ENCODE measurements at places on chromosomes 4 and X.

DNA sequence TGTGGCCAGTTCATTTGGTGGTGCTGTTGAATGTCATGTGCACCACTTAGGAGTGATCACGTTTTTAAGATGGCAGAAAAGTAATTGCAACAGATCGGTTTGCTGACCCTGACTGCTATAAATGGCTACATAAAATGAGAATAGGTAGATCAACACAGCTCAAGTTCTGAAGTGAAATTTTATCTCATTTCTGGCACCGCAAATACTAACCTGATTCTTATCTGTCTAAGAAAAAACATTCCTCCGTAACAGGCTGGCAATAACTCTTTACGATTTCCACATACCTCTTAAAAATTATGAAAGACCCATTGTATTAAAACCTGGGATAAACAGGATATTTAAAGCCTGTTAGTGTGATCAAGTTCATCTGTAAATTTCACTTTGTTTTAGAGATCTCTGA, 387.5 kb downstream of the PDGFC start:
- no peak for DNase-seq

- DNase-seq: peak; percentile 50
Measured at GRCh38 chrX:104136241-104137019, 20.4 kb downstream of the SLC25A53 start.

- DNase-seq: no peak
Measured at GRCh38 chrX:8044947-8045346, 117.7 kb upstream of the PNPLA4 start.

DNA sequence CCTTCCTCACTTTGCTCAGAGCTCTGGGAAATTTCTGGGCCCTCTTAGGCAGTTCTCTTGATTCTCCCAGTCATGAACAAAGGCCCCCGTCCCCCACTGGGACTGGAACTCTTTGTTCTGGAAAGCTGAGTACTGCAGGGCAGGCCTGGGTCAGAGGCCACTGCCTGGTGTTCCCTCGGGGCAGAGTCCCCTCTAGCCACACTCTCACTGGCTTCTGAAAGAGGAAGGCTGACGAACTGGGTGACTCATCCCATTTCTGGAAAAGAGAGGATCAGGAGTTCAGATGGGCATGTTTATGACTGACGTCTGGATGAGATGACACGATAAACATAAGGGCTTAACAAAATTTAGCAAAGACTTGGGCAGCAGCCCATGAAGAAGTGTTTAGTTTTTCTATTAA, 47.7 kb downstream of the DDX3X start:
- peak; percentile 40 for DNase-seq

DNA sequence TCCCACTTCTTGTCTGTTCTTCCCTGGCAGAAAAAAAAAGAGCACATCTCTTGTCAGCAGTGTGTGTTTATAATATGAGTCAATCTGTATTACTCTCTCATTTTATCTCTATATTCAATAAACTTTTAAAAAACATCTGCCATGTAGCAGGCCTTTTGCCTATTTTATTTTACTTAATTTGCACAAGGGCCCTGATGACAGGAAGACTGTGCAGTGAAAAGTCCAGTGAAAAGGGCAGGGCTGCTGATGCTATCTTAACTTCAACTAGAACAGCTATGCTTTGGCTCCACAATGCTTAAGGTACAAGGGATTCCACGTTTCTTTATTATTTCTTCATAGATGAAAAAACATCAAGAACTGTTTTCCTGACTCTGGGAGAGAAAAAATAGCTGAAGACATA, 97.0 kb upstream of the DGKK start:
- no peak for DNase-seq

- peak; percentile 71 for DNase-seq
Measured at GRCh38 chrX:10111364-10112148, 45.2 kb upstream of the CLCN4 start.

DNA sequence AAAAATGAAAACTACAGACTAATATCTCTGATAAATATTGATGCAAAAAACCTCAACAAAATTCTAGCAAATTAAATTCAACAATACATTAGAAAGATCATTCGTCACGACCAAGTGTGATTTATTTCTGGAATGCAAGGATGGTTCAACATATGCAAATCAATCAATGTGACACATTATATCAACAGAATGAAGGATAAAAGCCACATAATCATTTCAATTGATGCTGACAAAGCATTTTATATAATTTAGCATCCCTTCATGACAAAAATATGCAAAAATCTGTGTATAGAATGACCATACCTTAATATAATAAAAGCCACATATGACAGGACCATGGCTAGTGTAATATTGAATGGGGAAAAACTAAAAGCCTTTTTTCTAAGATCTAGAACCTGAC, 457.2 kb upstream of the SPANXN1 start:
- DNase-seq: no peak

DNA sequence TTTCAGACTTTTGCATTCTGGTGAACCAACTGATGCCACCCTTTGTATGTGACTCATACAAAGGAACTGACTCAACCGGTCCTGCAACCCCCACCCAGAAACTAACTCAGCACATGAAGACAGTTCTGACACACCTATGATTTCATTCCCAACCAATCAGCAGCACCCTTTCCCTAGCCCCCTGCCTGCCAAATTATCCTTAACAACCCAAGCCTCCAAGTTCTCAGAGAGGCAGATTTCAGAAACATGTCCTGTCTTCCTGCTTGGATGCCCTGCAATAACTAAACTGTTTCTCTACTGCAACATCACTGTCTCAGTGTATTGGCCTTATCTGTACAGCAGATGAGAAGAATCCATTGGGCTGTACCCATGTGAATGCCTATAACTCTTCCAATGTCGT, 284.7 kb downstream of the CAMK2D start:
- DNase-seq: no peak

DNA sequence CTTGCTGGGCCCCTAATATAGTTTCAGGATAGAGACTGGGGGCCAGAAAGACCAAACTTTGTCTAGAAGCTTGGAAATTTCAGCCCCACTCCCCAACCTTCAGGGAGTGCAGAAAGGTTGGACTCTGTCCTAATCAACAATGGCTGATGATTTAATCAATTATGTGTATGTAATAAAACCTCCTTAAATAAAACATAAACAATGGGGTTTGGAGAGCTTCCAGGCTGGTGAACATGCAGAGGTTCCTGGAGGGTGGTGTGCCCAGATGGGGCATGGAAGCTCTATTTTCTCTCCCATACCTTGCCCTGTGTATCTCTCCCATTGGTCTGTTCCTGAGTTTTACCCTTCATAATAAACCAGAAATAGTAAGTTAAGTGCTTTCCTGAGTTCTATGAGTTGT, 174.2 kb downstream of the GC start:
- DNase-seq: no peak

DNA sequence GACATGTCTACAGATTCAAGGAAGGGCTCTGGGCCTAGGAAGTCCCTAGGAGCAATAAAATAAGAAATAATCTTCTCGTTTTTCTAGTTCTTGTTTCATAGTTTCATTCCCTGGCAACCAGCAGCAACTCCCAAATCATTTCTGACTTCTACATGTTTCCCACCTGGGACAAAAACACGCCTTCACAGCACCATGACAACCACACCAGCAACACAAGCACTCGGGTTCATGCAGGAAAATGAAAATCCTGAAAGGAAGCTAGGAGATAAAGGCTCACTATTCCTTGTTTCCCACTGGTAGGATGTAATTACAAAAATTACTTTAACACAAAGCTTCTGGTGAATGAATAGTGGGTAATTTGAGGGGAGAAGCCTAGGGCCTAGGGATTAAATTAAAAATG, 158.9 kb downstream of the ADAMTS3 start:
- DNase-seq: no peak

DNA sequence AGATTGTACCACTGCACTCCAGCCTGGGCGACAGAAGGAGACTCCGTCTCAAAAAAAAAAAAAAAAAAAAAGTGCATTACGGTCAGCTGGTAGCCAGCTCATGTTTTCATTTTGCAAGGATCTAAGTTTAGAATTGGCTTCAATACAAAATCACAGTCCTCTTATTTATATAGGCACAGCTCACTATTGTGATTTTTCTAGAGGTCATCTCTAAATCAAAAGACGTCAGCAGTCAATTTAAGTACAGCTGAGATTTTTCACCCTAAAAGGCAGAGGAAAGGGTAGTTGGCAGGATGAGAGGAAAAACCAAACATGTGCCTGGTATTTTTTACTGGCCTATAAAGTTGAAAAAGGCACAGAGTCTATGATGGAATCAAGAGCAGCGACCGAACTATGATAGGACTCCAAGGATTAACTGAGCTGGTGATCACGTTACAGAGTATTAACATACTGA, 30.8 kb downstream of the ASB5 start:
- DNase-seq: no peak

GRCh38 chrX:11064851-11065600, 46.1 kb upstream of the HCCS start:
- no peak for DNase-seq

DNA sequence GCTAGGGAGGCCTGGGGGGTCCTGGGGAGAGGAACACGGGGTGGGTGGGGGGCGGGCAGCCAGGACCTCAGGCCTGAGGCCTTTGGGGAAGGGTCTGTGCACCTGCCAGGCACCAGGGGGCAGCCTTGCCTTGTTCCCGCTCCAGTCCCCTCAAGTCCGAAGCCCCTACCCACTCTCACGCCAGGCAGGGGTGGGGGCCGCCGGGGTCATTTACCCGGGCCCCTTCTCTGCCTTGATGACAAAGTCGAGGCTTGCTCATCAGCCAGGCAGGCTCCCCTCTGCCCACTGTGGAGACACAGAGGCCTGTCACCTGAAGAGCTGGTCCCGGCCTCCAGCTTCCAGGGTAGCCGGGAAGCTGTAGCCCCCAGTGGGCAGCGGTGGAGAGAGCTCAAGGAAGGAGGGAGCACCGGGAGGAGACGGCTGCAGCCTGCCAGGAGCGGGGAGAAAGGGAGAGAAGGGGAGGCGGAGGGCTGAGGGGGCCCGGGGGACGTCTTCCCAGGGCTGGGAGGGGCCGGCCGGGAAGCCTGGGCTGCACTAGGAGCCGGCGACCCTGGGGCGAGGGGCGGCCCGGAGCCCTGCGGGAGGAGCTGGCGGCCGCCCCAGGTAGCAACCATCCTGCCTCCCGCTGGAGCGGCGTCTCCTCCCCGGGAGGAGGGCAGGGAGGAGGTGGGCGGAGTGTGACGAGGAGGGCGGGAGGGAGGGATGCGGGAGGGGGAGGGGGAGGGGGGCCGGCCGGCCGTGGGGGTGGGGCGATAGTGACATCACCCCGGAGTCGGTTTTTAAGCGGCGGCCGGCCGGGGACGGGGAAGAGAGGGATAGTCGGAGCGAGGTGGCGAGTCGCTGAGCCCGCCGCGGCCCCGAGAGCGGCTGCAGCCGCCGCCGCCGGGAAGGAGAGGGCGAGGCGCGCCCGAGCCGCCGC, at the start of gene SLC6A8:
TSS of gene SLC6A8 (plus strand) at position 806 of the 919 bp plus-strand sequence. CDS start 649 bp downstream, outside the sequence.
- DNase-seq: peak; percentile 47

DNA sequence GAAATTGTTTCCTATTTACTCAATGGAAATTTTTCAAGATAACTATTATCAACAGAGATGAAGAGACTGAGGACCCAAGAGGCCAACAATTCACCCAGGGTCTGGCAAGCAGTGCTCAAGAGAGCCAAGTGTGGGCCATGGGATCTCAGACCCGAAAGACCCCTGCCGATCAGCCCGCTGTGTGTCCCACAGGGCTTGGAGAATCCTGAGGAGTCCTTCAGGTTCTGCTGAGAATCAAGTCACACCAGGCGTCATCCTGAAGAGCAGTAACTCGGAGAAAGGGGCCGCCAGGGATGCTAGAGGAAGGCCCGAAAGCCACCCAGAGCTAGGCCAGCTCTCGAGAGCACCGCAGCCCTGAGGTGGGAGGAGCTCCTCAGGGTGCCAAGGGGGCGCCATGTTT, 48.7 kb downstream of the FGFRL1 start:
- DNase-seq: no peak

GRCh38 chr4:183165376-183165775, 66.3 kb downstream of the WWC2 start:
- no peak for DNase-seq
